ENCODE measurements at places on chromosomes 3 and 15.

DNA sequence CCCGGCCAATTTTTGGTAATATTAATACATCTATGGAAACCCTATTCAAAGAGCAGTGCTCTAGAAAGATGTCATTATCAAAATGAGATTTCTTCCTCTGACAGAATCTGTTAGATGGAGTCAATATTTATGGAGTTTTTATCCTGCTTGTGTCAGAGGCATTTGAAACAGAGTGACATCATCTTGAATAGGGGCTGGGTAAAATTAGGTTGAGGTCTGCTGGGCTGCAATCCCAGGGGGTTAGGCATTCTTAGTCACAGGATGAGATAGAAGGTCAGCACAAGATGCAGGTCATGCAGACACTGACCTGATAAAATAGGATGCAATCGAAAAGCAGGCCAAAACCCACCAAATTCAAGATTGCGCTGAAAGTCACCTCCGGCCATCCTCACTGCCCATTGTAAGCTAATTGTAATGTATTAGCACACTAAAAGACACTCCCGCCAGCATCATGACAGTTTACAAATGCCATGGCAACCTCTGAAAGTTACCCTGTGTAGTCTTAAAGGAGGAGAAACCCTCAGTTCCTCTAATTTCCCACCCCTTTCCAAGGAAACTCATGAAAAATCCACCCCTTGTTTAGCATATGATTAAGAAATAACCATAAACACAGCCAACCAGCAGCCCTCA lies 27.3 kb upstream of the CCDC50 start:
- DNase-seq: no peak

- DNase-seq: no peak
Measured at GRCh38 chr15:66891776-66892175, 173.6 kb upstream of the SMAD3 start.

DNA sequence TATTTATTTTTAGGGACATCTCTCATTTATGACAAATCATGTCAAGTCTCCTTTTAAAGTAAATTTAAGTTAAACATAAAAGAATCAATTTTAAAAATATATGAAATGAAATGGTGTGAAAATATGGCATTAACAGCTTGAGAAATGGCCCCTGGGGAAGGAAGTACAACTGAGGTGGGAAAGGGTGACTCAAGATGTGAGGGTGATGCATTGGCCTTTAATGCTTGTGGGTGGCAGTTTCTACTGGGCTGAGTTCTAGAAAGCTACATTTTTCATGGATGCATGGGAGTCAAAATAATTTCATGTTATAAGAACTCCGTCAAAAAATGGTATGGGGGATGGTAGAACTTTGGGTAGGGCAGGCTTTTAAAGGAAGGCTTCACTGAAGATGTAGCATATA lies 708.8 kb upstream of the CFAP20DC start:
- DNase-seq: no peak

DNA sequence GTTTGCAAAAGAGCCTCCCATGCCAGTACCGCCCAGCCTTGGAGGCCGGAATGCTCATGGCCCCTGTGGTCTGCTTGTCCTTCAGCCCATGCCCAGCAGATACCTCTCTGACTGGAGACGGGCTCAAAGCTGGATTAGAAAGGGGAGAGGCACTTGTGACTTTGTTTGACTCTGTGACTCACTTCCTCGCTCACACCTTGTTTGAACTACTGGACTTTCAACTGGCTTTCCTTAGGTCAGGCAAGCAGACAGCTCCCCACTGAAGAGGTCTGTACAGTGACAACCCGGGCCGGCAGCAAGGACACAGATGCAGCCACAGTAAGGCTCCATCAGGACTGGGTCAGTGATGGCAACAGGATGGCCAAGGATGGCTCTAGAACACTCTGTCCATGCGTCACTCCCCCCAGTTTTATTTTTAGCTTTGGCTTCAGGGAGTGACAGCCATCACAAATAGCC lies 98.6 kb upstream of the ABHD17C start:
- DNase-seq: no peak

DNA sequence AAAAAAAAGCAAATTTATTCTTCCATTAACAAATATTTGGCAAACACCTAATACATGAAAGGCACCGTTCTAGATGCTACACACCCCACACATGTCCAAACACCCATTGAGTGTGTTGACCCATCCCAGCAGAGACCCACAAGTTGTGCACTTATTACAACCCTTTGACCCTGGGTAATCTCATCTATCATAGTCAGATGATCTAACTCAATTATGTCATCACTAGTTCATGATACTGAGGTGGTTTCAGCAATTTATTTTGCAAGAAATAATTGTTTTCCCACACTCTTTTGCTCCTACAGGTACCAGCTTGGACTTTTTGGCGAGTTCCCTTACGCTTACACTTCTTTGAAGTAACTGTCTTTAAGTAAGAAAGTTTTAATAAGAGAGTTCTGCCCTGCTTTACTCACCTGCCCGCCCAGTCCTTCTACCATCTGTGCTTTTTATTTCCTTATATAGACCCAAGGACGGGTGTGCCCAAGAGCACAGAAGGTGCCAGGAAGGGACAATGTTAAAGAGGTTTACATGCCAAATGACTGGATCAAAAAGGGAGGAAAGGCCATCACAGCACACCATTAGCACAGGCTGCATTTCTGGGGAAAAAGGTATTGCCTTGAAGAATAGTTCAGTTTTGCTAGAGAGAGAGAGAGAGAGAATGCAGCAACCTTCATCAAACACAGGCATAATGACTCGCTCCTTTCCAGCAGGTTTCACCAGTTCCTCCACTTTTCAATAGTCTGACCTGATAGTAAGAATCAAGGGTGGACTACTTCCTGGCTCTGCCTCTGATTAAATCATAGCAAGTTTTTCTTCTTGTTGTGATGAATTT lies 54.5 kb upstream of the ATP11B start:
- DNase-seq: no peak

GRCh38 chr3:151437906-151438305 lies 23.0 kb downstream of the IGSF10 start:
- DNase-seq: no peak

DNA sequence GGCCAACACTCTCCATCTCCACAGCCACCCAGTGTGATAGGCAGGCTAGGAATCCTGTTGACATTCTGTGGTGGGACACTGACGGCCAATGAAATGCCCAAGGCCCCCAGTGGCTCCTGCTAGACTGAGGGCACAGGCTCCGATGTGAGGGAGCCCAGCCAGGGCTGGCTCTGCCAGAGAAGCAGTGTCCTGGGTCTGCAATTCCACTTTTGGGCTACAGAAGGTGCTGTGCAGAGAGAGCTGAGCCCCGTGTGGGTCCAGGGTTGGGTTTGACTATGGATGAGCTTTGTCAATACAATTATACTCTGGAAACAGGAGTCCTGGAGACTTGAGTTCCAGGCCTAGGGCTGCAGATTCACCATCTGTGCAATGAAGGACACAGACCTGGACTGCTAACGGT lies 55.7 kb upstream of the TMEM115 start:
- no peak for DNase-seq

DNA sequence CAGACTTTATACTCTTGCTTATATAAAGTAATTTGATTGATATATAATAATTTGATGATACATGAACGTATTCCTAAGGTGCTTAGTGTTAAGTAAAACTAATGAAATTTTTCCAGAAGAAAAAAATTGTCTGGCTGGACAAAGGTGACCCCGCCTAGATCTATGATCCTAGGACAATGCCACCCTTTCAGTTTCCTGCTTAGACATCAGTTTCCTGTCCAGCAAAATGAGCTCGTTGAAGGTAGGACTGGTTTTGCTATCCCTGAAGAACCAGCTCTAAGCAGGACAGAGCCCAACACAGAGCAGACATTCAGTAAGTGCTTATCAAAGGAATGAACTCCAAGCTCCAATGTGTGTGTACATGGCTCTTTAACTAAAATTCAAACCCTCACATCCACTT lies 80.8 kb upstream of the SNTN start:
- no peak for DNase-seq

GRCh38 chr3:6644070-6644929 lies 216.6 kb upstream of the GRM7 start:
- DNase-seq: no peak

DNA sequence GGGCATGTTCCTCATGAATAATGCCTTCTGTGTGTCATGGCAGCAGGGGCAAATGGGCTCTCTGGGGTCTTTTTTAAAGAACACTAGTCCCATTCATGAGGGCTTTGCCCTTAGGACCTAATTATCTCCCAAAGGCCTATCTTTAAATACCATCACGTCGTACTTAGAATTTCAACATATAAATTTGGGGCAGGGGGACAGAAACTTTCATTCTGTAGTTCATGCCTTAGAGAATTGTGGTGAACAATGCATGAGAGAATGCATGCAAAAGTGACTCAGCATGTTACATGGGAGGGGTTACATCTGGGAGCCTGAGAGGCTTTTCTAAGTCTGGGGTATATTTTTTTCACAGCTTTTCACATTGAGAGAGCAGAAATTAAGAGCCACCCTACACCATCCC lies 208.5 kb upstream of the ROPN1 start:
- no peak for DNase-seq

DNA sequence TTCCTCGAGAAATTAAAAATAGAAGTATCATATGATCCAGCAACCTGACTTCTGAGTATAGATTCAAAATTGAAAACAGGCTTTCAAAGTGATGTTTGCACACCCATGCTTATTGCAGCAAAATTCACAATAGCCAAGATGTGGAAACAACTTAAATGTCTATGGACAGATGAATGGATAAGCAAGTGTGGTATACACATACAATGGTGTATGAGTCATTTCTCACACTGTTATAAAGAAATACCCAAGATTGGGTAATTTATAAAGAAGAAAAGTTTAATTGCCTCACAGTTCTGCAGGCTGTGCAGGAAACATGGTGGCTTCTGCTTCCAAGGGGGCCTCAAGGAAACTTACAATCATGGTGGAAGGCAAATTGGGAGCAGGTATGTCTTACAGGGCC lies 100.8 kb downstream of the KLF13 start:
- DNase-seq: no peak

DNA sequence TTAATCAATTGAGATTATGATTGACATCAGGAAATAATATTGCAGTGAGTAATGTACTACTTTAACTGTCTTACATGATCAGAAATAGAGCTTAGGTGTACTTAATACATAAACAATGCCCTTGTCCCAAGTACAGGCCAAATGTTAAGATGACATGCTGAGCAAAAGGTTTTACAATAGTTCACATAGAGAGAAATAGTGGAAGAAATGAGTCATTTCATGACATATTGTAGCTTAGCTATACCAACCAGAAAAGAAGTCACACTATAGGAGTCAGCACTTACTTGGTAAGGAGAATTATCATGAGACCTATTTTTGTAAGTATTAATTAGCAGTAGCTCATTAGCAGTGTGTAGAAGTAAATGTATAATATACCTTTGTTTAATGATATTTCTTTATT lies 96.4 kb upstream of the NANOGP8 start:
- DNase-seq: no peak

DNA sequence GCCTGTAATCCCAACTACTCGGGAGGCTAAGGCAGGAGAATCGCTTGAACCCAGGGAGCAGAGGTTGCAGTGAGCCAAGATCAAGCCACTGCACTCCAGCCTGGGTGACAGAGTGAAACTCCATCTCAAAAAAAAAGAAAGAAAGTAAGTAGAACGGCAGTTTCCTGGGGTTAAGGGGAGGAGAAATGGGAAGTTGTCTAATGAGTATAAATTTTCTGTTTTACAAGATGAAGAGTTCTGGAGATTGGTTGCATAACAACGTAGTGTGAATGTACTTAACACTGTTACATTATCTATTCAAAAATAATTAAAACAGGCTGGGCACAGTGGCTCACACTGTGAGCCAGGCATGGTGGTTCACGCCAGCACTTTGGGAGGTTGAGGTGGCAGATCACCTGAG lies 45.4 kb downstream of the GRK7 start:
- no peak for DNase-seq

- DNase-seq: no peak
Measured at GRCh38 chr3:32177702-32178198, 60.7 kb upstream of the CMTM8 start.

GRCh38 chr3:159884661-159885402 lies 103.8 kb upstream of the IL12A start:
- no peak for DNase-seq

- no peak for DNase-seq
Measured at GRCh38 chr15:45587863-45588170, 638 bp downstream of the BLOC1S6 start.

DNA sequence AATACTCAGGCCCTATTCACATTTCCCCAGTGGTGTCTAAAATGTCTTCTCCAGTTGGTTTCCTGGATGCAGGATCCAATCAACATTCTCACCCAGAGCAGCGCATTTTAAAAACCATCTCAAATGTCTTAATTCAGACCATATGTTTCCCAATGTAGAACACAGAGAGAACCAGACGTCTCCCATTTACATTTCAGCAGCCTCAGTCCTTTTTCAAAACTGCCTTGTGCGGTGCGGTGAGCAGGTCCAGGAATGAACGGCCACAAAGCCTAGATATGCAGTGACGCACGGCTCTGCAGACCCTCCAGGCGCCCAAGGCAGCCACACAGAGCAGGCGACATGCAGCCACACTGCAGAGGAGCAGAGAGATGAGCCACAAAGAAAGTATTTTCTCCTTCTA lies 66.1 kb upstream of the MEX3B start:
- DNase-seq: no peak

DNA sequence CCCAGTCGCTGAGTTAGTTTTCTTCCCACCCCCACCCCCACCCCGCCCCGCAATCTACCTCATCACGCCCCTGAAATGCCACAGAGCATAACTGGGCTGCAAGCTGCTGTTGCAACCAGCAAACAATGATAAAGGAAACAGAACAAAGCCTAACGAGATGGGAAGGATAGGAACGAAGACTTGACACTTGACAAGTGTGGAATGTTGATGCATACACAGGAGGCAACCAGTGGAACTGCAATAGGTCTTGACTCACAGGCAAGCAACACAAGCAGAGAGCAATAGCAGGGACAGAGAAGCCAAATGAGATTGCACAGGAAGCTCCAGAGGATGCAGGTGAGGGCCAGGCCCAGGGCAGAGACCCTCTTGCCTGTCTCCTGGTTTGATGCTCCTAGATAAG lies 225.9 kb downstream of the IGSF11 start:
- DNase-seq: no peak

GRCh38 chr15:42858540-42858939 lies 62.0 kb downstream of the TTBK2 start:
- DNase-seq: no peak

- DNase-seq: no peak
Measured at GRCh38 chr15:52221730-52222129, 30.5 kb upstream of the GNB5 start.
